EL (cell line): ENCODE measurements at places on chromosomes 2 and 18.
A peak's percentile ranks its signal among the peaks of the same experiment; 100 is the strongest.

DNA sequence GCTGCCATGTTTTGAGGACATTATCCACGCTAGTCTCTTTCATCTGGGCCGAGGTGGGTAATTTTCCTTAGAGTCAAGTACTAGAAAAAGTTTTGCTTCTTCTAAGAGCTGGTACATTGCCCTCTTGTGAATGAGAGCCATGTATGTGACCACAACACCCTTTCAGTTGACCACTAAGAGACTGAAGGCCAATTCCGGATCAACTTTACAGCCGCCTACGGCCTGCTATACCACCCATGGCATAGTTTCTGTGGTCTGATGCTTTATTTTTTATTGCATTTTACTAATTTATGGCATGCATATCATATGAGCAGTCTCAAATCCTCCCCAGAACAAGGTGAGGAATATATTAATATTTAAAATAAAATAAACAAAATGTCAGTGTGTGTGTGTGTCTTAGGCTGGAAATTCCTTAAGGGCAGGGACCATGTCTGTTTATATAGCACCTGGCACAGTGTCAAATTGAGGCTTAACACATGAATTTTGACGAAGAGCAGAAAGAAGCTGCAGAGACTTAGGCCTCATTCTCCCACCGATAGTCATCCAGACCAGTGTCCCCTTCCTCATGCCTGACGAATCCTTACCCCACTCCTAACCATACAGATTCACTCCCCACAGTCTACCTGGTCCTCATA lies 35.4 kb downstream of the PSD4 start:
- DNase-seq, result peak; percentile 50

DNA sequence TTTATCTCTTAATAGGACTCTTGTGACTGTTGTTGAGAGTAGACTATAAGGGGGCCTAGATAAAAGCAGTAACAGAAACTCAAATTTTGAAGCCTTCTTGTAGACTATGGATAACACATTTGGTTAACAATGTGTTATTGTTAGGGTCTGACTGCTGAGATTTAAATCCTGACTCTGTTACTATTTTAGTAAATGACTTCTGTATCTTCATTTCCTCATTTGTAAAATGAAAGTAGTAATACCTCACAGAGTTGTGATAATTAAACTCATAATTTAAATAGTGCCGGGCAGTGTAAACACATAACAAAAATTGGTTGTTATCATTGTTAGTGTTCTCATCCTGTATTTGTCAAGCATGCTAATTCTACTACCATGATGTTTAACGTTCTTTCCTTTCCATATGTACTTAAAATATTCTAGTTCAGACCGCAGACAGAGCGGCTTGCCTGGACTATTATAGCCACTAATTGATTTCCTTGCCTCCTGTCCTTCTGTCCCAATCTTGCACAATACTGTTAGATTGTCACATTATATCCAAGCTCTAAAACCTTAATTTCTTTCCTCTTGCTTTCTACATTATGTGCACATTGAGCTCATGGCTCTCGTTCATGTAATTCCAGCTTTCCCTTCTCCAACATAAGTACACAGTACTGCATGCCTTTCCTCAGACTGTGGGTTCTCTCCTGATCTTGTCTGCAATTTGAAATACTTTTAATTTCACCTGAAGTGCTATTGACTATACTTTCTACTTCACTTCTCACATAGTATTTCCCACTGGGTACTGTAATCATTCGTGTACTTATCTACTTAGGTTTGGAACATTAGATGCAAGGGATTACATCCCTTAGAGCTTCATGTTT lies 48.4 kb downstream of the RBBP8 start:
- no peak for DNase-seq

GRCh38 chr2:226124548-226125011 lies 675.0 kb downstream of the IRS1 start:
- peak; percentile 75 for DNase-seq

DNA sequence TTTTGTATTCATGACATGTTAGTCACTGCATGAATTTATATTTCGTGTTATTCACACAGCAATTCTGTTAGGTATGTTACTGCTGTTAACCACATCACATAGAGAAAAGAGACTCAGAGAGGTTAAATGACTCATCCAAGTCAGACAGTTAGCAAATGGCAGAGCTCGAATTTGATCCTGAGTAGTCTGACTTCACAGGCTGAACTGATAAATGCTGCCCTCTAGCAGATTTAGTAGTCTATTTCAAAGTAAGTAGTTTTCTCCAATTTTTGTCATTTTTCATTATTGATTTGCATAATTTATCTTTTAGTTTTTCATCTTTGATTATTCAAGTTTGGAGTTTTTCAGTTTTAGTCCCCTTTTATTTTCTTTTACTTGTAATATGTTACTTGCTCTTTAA lies 58.3 kb downstream of the WDR7 start:
- peak; percentile 81 for DNase-seq

GRCh38 chr2:217856871-217857270 lies 145.9 kb downstream of the TNS1 start:
- no peak for DNase-seq

DNA sequence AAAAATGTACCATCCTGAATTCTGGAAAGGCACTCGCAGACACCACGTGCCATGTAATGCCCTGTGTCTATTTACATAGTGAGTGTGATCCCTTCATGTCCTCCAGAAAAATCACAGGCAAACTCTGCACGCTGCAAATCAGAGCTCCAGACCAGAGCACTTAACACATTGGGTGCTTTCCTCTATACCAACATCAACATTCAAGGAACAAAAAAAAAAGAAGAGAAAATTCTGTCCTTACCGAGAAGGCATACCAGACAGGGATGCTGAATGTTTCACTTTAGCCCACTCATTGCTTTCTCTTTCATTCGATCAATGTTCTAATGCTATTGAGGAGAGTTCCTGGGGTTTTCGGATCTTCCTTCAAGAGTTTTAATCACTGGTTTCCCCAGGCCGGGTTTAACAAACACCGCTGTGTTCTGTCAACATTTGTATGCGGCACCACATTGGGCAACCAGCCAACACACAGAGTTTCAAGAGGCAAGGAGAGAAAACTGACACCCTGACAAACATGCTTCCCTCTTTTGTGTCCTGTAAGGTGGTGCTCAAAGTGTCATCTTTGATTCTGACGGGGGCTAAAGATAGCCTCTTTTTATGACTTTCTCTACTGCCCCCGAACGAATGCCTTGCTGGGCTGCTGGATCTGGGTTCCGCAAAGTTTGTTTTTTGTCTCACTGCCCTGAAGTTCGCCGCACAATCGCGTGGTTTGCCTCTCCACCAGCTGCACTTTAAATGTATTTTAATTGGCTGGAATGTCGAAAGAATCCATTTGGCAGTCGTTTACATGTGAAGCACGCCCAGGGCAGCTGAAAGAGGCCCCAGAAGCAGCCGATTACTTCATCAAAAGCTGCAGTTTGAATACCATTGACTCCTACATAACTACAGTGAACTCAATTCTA lies 106.4 kb upstream of the NCKAP5 start:
- DNase-seq, result peak; percentile 82

DNA sequence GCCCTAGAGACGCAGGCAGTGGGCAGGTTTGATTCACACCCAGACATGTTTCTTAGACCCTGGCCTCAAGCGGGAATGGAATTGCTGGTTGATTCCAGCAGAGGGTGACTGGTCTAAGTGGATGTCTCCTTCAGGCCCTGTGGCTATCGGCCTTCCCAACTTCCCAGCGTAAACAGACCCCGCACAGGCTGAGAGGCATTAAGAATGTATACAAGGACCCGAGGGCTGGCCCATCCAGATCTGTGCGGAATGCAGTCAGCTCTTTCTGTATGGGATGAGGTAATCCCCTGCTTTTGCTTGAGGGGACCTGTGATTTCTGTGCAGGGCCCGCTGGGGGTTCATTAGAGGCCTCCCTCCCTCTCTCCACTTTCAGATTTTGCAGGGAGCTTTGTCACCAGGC lies 6.5 kb downstream of the ACKR3 start:
- DNase-seq, result no peak

- DNase-seq, result no peak
These were observed 48.8 kb upstream of the LCLAT1 start for GRCh38 chr2:30398084-30398873.

GRCh38 chr2:167946441-167946841 lies 301.0 kb downstream of the STK39 start:
- no peak for DNase-seq

DNA sequence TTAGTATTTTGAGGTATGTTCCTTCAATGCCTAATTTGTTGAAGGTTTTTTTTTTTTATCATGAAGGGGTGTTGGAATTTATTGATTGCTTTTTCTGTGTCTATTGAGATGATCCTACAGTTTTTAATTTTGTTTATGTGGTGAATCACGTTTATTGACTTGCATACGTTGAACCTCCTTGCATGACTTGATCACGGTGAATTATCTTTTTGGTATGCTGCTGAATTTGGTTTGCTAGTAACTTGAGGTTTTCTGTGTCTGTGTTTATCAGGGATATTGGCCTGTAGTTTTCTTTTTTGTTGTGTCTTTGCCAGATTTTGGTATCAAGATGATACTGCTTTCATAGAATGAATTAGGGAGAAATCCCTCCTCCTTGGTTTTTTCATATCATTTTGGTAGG lies 23.9 kb downstream of the CLIP4 start:
- DNase-seq, result peak; percentile 77

- DNase-seq, result no peak
These were observed 2.6 kb upstream of the FZD5 start for GRCh38 chr2:207772081-207772843.

GRCh38 chr18:13378150-13378549 lies 159.6 kb downstream of the LDLRAD4 start:
- DNase-seq, result no peak

DNA sequence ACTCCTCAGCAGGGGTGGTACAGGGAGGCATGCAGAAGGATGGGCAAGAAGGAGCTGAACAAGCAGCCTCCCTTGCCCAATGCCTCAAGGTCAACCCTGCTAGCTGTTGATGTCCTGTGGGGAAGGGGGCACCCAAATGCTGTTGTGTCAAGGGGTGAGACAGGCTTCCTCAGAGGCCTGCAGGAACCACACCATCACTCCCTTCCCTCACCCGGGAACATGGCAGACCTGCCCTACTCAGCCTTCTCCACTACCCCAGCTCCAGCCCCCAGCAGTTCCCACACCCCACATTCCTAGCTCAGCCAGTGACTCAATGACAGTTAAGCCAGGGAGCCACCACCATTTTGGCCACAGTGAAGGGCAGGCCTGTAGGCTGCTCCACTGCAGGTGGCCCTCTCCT lies 53.9 kb upstream of the RMP24 start:
- DNase-seq, result no peak

DNA sequence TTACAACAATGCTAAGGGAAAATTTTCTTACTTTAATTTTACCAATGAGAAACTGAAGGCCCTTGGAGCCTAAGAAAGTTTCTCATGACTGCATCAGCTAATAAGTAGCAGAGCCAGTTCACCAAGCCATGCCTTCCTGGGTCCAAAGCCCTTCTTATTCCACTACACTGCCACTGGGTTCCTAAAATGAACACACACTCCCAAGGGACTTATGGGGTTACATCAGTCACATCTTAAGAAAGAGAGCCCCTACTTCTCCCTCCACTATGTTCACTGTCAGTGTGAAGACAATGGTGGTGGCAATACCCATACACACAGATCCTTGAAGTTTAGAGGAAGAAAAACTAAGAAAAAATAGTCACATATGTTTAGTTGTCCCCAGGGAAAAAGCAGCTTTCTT lies 20.6 kb downstream of the MBD2 start:
- DNase-seq, result no peak

DNA sequence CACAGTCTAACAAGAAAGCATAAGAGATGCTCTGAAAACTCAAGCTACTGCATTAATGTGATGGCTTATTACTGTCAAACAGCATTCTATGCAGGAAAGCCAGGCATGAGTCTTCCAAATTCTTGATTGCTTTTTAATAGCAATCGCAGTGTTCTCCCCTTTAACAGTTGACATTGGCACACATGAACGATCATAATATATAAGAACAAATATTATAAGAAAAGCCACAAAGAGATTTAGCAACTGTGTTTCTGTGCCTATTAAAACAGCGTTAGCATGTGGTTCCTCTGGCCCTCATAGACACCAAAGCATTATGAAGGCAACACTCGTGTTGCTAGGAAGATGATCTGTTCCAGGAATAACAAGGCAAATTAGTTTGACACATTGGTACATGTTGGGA lies 245.0 kb downstream of the ACKR3 start:
- DNase-seq, result no peak

- DNase-seq, result no peak
These were observed 110.2 kb downstream of the RNF144A start for GRCh38 chr2:7027411-7027810.

DNA sequence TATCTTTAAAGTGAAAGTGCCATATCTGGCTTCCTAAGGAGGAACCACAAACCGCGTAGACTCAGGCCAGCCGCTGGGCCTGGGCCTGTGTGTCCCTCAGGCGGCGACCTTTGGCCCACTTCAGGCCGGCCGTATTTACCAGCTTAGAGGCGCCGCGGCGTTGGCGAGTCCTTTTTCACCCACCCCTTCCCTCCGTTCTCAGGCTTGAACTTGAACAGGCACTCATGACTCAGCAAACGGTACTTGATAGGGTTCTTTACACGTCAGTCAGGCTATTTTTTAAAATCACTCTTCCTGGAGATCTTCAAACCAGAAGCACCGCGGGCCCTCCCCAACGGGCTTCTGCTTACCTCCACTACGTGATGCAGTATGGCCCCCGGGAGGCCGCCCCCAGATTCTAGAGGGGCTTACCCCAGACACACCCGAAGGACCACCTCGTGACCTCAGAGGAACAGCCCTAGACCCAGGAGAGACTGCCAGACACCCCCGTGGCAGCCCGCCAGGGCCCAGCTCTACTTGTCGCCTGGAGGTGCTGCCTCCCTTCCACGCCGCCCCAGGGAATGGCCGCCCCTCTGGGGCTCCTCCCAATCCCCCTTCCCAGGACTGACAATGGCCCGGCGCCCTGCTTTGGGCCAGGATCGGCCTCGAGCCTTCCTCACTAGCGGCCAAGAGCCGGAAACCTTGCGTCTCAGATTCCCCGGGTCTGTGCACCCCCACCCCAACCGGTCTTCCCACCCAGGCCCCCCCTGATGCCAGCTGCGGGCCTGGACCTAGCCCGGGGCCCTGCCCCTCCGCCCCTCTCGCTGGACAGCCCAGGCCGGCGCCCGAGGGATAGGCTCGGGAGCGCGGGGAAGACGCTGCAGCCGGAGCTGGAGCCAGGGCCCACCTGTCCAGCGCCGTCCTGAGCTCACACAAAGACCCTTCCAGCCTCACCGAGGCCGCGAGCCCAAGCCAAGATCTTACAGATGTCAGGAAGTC lies 33.8 kb upstream of the IMPA2 start:
- peak; percentile 95 for DNase-seq

- no peak for DNase-seq
These were observed 151.6 kb downstream of the FSHR start for GRCh38 chr2:49002750-49003149.

- DNase-seq, result no peak
These were observed 689 bp downstream of the RPRD1A start for GRCh38 chr18:36066686-36067054.

GRCh38 chr18:48840491-48840877 lies 110.3 kb downstream of the SMAD7 start:
- DNase-seq, result no peak
